ENCODE measurements at places on chromosomes 7 and 10. TPM values are rescaled to one million over a fixed set of nuclear protein-coding genes. Genes with fewer than 3 reads are reported as not detected.

- DNase-seq, result no peak
Measured at GRCh38 chr10:93330824-93331223, 151.3 kb downstream of the MYOF start.

GRCh38 chr7:1010226-1010625, 27.2 kb downstream of the CYP2W1 start:
- no peak for DNase-seq

DNA sequence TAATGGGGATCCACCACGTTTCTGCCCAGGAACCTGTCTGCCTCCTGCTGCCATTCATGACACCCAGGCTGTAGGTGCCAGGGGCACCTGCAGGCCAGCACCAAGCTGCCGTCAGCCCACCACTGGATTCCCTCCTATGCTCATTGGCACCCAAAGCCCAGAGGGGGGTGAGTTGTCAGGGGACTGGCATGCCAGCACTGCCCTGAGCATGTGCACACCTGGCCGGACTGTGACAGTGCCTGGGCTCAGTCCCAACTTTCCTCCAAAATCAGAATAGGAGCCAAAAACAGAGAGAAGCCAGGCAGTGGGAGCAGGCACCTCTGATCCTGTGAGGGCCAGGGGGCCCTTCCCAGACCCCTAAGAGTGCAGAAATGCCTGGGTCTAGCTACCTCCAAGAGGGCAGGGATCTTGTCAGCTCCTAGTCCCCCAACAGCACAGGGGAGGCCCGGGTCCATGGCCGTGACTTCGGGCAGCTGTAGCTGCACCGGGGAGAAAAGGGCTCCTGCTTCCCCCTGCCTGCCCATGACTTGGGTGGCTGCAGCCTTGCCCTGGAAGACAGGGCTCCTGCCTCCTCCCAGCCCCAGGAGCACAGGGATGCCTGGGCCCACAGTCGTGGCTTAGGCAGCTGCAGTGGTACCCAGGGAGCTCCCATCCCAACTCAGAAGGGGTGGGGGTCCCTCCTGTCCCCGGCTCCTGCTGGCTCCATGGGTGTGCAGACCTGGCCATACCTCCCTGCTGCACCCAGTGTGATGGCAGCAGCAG, 249.8 kb upstream of the DKK1 start:
- no peak for DNase-seq

DNA sequence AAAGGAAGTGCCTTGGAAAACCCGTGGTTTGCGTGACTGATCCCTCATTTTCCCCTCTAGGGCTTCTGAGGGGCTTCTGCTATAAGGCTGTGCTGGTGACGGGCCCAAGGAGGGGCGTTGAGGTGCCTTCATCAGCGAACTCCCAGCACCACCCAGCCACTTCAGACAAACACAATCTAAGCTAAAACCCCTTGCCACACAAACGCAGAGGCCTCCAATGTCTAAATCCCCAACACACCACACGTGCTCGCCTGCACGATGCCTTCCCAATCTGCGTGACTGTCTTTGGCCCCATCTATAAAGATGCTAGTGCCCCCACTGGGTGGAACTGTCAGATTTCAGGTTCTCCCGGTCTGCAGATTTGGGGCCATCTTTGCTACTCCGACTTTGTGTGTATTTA, 4.1 kb upstream of the GAD2 start:
- DNase-seq, result no peak

DNA sequence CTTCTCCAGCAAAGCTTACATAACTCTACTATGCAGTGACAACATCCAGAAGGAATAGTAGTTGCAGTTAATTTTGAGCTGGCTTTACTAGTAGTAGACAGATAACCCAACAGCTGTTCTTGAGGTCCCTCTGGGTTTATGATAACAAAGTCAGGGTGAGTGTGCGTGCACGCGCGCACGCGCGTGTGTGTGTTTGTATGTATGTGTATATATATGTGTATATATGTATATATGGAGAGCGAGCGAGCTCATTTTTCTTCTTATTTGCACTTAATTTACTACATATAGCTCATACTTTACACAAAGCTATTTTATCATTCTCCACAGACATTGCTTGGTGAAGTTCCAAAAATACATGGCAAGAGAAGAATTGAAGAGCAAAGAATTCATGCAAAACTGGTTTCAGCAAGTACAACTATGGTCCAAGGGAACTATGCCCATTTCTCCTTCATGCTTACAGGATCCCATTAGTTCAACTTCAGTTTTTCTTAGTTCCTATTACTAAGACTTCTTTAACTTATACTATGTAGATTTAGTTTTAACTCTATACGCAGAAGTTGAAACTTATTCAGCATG, 105.9 kb upstream of the TMEM168 start:
- no peak for DNase-seq

- no peak for DNase-seq
Measured at GRCh38 chr10:81108516-81109199, 571.0 kb downstream of the SH2D4B start.

- DNase-seq, result no peak
Measured at GRCh38 chr10:75403939-75404814, 2.6 kb upstream of the ZNF503 start.

- no peak for DNase-seq
Measured at GRCh38 chr10:105073999-105074398, 432.9 kb downstream of the SORCS3 start.

CPA2 gene
- total RNA-seq, result not detected

LEP gene
- 2.2 TPM for total RNA-seq

DNA sequence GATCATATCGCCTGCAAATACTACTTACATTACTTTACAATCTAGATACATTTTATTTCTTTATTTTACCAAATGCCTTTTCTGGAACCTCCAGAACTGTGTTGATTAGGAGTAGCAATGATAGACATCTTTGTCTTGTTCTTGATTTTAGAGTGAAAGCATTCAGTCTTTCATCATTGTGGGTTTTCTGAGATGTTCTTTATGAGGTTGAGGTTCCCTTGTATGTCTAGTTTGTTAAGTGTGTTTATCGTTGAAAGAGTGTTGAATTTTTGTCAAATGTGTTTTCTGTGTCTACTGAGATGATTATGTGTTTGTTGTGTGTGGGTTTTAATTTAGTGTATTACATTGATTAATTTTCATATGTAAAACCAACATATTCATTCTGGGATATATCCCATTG, 17.1 kb downstream of the SEPTIN7 start:
- no peak for DNase-seq

HOXA5 gene
- total RNA-seq, result 0.96 TPM

DNA sequence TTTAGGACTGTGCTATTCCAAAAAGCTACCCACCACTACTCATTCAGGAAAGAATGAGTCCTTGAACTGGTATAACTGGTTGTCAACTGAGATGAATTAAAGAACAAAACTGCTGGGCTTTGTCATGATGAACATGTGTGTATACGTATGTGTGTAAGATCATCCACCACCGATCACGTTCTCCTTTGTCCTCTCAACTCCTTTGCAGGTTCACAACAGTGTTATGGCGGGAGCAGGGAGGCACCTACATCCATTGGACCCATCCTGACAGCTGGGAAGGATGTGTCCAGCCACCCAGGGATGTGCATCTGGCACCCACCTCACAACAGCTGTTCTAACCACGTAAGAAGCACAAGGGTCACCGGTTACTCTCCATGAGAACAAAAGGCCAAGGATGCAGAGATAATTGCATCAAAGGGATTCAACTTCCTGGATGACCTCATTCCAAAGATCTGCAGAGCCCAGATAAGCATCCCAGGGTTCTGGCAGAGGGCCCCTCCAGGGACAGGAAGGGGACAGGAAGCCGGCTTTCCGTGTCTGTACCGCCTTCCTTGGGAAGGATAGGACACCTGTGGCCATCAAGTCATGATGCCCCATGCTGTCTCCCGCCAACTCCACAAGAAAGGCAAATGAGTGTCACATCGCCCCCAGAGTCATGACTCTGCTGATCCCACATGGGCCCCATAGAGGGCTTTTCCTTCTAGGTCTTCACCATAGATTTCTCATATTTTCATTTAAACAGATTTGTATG, 66.1 kb downstream of the STEAP1B start:
- peak; percentile 58 for DNase-seq

TMEM130 gene
- total RNA-seq, result 1.1 TPM

Data from right atrium auricular region (tissue), 2 donors.